Effector CD8-positive, alpha-beta T cell (primary cell): ENCODE measurements at places on chromosomes 4 and X.

GRCh38 chrX:140502491-140503237 lies 2.2 kb downstream of the SOX3 start:
- DNase-seq: no peak

GRCh38 chr4:97500423-97500822 lies 642.9 kb downstream of the STPG2 start:
- DNase-seq: no peak

DNA sequence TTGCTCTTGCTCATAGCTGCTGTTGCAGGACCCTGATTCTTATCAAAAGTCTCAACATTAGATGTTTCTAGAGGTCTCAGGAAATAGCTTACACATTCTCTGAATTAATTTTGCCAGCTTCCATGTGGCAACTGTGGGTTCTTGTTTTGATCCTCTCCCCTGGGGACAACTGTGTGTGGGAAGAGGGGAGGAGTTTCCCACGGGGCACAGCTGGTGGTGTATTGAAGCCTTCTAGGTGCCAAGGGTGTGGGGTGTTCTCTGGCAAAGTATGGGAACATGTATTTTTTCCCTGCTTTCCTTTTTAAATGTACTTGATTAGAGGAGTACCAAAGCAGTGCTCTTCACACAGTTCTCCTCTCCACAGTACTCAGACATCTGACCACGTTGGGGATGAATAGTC lies 212.7 kb downstream of the RPA4 start:
- no peak for DNase-seq

GRCh38 chr4:131974730-131975129 lies 1174.4 kb upstream of the PCDH10 start:
- DNase-seq: no peak

- DNase-seq: no peak
Measured at GRCh38 chr4:623914-624566, 1.3 kb upstream of the PDE6B start.

- peak; percentile 8 for DNase-seq
Measured at GRCh38 chrX:13647709-13648212, 5.2 kb upstream of the TCEANC start.

- no peak for DNase-seq
Measured at GRCh38 chrX:39260965-39261364, 459.7 kb downstream of the MID1IP1 start.

GRCh38 chr4:169485791-169486742 lies 126.3 kb downstream of the NEK1 start:
- DNase-seq: no peak

DNA sequence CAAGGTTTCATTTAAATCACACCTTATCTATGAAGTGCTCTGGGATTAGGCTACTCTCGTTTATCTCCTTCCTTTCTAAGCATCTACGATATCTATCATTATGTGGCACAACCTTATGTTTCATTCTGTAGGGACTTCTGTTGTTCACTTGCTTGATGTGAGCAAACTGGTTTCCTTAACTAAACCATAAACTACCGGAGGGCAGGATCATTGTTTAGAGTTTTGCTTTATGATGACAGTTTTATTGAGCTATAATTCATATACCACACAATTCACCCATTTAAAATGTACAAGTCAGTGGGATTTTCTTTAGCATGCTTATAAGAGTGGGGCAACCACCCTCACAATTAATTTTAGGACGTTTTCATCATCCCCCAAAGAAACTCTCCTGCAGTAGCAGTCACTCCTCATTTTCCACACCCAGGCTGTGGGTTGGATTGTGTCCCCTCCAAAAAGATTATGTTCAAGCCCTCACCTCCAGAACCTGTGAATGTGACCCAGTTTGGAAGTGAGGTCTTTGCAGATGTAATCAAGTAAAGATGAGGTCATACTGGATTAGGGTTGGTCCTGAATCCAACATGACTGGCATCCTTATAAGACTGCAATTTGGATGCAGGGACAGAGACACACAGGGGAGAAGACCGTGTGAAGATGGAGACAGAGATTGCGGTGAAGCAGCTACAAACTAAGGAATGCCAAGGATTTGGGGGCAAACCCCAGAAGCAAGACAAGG lies 42.1 kb upstream of the SH3RF1 start:
- DNase-seq: no peak

GRCh38 chr4:150323406-150324325 lies 245.4 kb downstream of the DCLK2 start:
- no peak for DNase-seq

GRCh38 chrX:1502241-1502640 lies 34.7 kb downstream of the P2RY8 start:
- no peak for DNase-seq

GRCh38 chr4:173194157-173194556 lies 25.5 kb downstream of the GALNT7 start:
- no peak for DNase-seq

DNA sequence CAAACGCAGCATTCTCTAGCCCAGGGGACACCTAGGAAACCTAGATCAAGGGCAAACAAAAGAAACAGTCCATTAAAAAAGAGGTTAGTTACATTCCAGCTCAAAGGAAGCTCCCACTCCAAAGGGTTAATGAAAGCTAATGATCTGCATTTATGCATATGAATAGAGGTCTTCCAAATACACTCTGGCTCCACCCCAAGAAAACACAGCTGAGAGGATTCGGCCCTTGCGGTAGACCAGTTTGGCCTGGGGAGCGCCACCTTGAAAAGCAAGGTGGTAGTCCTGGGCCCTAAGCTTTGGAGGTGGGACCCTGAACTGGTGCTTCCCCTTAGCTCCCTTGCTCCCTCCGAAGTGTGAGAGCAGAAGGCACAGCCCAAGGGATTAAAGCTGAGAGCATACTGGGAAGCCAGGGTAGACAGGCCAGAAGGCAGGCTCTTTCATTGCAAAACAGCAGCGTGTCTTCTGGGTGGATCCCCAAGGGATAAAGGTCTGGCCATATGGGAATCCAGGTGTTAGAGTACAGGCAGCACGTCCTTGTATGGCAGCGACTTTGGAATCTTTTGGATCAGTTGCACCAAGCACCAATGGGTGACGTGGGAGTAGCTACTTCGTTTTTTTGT lies 3.7 kb downstream of the GABRQ start:
- DNase-seq: no peak

DNA sequence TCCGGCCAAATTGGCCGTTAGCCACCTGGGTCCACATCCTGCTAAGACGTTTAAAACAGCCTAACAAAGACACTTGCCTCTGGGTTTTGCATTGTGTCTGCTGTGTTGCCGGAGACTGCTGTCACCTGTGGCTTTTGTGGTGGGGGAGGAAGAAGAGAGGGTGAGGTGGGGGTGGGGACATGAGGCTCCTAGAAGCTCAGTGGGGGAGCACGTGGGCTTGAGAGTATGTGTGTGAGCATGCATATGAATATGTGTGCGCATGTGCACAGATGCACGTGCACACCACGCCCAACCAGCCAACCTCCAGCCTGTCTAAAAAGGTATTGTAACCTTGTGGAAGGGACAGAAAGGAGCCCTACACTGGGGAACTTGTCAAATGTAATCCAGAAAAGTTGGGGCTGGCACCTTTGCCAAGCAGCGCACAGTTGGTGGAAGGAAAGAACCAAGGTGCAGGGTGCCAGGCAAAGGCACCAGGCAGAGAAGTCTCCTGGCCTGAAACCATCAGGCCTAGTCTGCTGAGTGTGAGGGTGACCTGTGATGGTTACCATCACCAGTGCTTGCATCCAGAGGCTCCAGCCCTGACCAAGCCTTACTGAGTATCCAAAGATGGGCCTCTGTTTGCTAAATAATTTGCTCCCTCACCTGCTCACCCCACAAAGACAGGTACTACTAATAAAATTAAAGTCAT lies 10.1 kb upstream of the SASH3 start:
- peak; percentile 22 for DNase-seq

DNA sequence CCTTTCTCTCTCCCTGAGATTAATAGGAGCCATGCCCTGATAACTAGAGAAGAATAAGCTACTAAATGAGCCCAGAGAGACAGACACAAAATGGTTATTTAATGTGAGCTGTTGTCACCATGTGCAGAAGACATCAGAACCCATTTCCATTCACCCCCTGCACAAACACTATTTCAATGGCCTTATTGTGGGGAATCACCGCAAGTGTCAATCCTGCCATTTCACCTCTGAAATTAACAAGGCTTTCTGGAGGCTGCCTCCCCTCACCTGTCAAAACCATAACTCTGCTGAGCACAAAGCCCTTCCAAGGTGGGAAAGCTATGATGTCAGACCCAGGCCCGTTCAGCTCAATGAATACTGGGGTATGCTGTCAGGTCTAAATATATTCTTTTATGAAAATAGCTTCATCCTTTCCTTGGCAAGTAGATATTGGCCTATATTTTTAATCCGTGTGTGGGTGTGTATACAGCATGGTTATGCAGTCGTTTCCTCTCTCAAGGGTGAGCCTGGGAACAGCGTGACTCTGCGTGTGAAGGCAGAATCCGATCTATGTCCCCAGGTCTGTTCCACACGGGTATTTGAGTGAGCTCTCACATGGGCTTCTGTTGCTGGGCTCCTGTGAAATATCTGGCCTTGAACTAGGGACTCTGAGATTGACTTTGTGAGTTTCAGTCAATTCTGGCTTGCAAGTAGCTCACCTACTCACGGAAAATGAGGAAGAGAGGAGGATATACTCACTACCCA lies 266.3 kb downstream of the FBXW7 start:
- no peak for DNase-seq

DNA sequence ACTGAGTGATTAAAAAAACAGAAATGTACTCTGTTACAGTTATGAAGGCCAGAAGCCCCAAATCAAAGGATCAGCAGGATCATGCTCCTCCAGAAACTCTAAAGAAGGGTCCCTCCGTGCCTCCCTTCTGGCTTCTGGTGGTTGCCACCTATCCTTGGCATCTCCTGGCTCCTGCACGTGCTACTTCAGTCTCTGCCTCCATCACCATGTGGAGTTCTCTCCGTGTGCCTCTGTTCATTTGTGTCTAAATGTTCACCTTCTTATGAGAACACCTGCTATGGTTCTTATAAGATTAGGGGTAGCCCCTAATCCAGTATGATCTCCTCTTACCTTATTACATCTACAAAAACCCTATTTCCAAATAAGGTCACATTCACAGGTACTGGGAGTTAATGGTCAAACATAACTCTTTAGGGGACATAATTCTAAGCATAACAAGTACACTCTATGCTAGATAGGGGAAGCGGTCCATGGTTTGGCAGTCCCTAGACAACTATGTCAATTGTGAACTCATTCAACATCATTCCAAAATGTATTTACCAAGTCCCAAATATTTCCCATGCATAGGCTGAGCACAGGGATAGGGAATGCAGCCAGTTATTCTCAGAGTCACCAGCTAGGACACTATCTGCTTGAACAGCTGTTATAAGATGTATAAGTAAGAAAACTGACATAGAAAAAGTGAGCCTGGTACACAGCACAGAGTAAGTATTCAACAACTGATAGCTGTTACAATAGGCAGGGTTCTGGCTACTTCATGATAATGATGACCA lies 295.5 kb upstream of the BOD1L1 start:
- no peak for DNase-seq

DNA sequence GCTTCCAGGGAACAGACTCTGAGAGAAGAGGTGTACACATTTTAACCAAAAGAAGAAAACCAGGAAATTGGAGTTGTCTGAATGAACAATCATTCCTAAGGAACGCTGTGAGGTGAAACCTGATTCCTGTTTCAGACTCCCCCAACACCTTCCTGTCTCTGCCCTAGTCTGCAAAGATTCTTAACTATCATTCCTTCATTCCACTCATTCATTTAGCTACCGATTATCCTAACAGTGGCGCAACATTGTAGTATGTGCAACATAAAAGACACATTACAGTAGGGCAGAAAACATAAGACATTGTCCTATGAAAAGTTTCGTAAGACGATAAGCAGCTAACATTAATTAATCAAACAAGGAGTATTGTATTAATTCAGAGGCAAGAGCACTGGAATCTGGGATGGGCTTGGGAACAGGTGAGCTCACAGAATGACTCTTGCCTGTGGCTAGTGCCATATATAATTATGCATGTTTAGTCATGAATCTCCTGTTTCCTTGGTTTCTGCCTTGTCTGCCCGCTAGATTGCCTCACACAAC lies 23.8 kb upstream of the ADH7 start:
- DNase-seq: no peak

GRCh38 chr4:99828477-99828876 lies 11.8 kb downstream of the DAPP1 start:
- no peak for DNase-seq
